ENCODE measurements at places on chromosomes 5 and 9.
A peak's percentile ranks its signal among the peaks of the same experiment; 100 is the strongest.

- no peak for DNase-seq
Observed at GRCh38 chr9:120616966-120617935, 37.3 kb upstream of the CDK5RAP2 start.

DNA sequence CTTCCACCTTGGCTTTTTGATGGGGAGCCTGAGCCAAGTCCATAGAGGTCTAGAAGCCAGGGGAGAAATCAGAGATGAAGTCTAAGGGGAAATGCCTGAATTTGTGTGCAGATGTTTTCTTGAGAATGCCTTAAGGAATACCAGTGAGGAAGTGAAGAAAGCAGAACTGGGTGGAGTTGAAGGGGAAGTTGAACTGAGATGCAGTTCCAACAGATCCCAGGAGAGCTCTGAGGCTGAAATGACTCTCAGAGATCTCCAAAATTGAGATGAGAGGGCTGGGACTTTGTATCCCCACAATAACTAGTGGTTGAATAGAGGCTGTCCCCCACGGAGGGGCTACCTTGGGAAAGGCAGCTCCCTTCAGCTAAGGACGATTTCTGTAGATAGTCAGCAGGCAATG is 197.1 kb downstream of the ZNF462 start:
- no peak for DNase-seq

DNA sequence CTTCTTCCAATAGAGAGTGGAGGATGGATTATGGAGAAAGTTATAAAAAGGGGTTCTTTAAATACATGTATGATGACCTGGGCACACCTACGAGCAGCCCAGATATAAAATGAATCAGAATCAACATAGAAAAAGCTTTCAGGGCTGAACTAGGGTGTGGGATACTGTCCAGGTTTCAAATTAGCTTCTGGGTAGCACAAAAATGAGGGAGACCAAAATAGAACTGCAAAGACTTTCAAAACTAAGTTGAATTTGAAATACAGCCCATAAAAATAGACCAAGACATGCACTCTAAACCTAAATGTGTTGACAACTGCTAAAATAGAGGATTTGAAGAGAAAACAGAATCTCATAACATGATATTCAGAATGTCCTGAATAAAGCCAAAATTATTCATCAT is 17.0 kb downstream of the ZNF484 start:
- no peak for DNase-seq

GRCh38 chr5:16538006-16538405 is 72.4 kb upstream of the ZNF622 start:
- no peak for DNase-seq

DNA sequence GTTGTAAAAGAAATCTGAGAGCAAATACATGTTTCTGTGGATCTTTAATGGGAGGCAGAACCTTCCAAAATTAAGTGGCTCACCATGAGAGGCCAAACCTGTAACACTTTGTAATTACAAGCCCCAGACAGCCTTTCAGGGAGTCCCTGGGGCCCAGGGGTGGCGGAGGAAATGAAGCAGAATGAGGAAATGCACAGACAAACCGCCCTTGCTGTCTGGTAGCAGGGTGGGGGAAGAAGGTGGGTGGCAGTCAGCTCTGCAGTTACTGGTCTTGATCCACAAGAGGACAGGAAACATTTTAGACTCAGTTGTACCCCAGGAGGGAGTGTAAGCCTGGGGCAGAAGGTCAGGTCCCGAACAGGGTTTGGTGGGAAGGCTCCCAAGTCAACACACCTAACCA is 6.5 kb downstream of the ARL14EPL start:
- DNase-seq = no peak

DNA sequence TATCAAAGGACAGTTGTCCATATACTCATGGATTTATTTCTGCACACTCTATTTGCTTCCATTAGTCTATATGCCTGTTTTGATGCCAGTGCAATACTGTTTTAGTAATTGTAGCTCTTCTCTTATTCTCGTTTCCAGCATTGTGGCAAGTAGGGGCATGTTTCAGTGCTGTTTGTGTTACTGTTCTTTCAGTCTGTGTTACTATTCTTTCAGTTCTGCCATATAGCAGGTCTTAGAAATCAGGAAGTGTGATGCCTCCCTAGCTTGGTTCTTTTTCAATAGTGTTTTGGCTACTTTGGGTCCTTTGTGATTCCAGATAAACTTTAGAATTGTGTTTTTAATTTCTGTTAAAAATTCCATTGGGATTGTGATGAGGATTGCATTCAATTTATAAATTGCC is 180.5 kb upstream of the PTPRD start:
- no peak for DNase-seq

DNA sequence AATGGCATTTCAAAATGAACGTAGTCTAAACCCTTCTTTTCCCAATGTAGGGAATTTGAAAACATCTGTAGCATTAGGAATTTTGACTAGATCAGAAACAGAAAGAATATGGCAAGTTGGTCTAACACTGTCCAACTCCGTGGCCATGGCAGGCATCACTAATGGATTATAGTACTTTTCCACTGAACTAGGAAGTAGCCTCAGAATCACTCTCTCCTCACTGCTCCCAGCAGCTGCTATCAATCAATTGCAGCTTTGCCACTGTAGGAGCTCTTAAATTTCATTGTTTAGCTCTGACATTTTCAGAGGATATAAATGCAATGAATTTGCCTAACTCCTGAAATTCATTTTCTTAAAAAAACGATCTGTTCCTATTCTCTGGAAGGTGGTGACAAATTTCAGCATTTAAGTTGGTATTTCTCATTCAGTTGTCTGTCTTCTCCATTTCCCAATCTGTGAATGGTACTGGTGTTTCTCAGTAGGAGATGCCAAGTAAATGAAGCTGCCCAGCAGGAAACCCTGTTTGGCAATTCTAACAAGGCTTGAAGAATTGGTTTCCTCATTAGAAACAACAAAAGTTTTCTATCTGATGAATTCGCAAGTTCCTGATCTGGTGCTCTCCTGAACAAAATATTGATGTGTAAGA is 64.7 kb downstream of the TLR4 start:
- no peak for DNase-seq

- DNase-seq = no peak
Observed at GRCh38 chr9:9790216-9790872, 822.5 kb downstream of the PTPRD start.

GRCh38 chr5:96790961-96791504 is 16.7 kb downstream of the ERAP1 start:
- DNase-seq = no peak

DNA sequence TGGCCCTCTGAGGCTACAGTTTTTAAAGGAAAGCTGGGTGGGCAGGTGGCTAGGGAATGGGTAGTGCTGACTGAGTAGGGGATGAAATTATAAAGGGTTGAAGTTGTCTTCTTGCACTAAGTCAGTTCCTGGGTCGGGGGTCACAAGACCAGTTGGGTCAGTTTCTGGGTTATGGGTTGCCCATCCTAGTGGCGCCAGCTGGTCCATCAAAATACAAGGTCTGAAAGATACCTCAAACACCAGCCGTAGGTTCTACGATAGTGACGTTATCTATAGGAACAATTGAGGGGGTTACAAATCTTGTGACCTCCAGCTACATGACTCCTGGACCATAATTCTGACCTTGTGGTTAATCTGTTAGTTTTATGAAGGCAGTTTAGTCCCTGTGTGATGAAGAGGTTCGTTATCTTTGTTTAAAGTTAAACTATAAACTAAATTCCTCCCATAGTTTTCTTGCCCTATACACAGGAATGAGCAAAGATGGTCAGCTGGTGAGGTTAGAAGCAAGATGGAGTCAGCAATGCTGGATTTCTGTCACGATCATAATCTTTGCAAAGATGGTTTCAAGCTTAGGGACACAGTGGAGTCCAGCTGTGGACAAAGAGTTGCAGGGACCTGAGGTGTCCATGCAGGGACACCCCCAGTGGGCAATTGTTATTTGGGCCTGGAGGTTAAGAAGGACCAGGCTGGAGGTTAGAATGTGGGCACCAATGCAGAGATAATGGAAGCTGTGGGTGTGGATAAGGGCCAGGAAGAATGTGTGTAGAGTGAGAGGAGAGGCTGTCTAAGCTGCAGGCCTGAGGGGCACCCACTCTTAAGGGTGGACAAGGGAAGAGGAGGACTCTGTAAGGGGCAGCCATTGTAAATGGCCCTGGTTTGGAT is 14.0 kb upstream of the CREBRF start:
- no peak for DNase-seq

GRCh38 chr9:79807971-79808370 is 236.2 kb downstream of the TLE4 start:
- DNase-seq = no peak

DNA sequence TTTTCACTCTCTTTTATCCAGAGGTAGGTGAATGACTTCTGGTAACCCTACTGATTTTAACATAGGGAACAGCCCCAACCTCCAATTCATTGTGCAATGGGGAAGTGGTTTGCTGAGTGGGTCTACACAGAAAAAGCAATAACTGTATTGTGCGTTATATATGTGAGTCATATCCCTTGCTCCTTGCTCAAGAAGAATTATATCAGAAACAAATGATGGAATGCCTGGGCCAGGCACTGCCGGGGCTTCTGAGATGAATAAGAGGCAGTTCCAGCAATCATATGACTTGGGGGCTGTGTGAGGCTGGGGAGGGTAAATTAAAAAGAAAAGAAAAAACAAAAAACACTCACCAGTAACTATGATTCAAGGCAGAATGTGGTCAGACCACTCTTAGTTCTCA is 79.2 kb upstream of the ABCA1 start:
- DNase-seq = peak; percentile 31

DNA sequence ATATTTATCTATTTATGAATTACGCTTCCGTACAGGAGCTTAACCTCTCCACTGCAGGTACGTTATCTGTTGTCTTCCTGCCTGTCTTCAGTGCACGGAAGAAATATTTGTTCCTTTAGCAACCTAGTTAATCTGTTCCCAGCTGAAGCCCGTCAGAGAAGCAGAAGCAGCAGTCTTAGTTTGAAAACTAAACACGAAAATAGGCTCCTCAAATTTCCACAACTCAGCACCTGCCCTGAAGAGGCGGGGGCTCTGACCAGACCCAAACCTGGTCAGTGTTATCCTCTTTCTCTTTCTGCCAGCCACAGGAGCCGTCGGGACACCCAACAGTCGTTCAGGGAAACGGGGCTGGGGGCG is 462 bp downstream of the NUDCD2 start:
- no peak for DNase-seq

DNA sequence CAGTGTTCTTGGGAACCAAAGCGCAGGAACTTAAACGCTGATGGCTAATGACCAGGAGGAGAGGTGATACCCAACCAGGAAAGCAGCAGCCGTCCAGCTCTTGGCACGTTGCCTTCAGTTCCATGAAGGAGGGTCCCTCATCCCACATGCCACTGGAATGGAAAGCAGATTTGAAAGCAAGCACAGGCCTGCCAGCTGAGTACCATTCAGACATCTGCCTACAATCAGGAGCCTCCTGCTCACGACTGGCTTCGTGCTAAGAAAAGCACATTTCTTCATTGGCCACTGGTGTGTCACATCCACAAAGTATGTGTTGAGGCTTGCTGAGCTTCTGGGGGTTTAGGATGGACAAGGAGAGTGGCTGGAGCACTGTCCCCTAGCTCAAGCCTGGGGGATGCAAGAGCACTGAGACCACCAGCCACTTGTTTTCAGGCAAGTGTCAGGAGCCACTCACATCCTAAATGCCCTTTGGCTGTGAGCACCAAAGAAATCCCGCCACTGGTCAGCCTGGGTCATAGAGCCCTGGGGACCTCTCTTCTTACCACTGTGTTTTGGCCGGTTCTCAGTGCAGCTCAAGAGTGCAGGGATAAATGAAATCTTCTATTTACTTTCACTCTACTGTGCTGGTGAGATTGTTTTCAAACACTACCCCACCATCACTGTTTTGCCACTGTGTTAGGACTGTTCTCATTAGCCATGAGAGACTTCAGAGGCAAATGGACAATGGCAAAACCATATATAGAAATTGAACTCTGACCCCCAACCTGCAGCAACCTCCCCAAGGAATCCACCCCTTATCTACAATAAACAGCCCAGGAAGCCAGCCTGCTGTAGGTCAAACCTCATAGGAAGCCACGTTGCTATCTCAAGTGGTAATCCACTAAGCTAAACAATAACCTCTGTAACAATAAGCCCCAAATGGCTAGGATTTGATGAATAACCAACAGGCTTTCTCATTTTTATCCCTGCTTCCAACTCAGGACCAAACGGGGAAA is 58.3 kb downstream of the MTX3 start:
- DNase-seq = no peak

GRCh38 chr5:89981021-89981420 is 428.5 kb downstream of the CETN3 start:
- DNase-seq = no peak

GRCh38 chr9:87740209-87740608 is 14.3 kb downstream of the CTSL start:
- no peak for DNase-seq

Measured in HS-27A (cell line).